ENCODE measurements at places on chromosomes 5 and 9.

GRCh38 chr9:97564291-97565175, 63.1 kb downstream of the TMOD1 start:
- peak overlapping the region; percentile 59 for H3K27ac ChIP-seq
- no peaks in the 10 kb centered on the region for H3K27me3 ChIP-seq
- H3K36me3 ChIP-seq, result peaks cover 9% of the 10 kb centered on the region
- DNase-seq, result no peak

DNA sequence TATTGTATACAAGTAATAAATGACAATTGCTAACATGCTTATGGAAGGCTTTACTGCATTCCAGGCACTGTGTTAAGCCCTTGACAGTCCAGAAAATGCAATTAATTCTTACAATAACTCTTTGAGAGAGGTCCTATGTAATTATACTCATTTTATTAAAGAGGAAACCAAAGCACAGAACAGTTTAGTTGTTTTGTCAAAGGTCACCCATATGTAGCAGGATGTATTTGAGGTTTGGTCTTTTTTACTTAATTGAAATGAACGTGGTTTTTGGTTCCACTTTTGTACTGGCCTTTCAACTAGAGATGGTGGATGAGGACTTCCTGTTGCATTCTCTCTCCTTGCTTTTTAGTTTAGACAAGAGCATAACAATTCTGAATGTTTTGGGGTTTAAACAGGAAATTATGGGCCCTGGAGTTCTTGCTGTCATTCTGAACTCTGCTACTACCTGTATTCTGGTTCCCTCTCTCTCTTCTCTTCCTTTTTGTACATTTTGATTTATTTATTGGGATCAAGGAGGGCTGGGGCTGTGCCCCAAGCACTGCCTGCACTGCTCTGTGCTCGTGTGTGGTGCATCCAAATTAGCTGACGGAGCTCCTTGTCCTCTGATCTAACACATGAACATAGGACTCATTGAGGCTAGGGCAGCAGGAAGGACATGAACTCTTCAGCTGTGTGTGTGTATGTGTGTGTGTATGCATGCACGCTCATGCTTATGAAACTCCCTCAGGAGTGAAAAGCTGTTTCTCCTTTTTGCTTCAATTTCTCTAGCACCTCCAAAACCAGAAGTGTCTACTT, 47.4 kb downstream of the SLC28A3 start:
- no peak for DNase-seq
- H3K27ac ChIP-seq, result no peak overlapping the region
- H3K27me3 ChIP-seq, result no peaks in the 10 kb centered on the region
- peaks cover 15% of the 10 kb centered on the region for H3K4me1 ChIP-seq
- H3K4me3 ChIP-seq, result no peak overlapping the region
- no peaks in the 10 kb centered on the region for H3K36me3 ChIP-seq

GRCh38 chr9:28853477-28853876, 1280.2 kb upstream of the C9orf72 start:
- no peaks in the 10 kb centered on the region for H3K27me3 ChIP-seq
- H3K27ac ChIP-seq, result no peak overlapping the region
- no peak overlapping the region for H3K4me3 ChIP-seq
- DNase-seq, result no peak
- H3K4me1 ChIP-seq, result no peaks in the 10 kb centered on the region
- no peaks in the 10 kb centered on the region for H3K36me3 ChIP-seq

GRCh38 chr5:75046366-75047142, 5.8 kb downstream of the GCNT4 start:
- H3K36me3 ChIP-seq, result no peaks in the 10 kb centered on the region
- DNase-seq, result no peak
- H3K4me3 ChIP-seq, result no peak overlapping the region
- no peak overlapping the region for H3K27ac ChIP-seq
- H3K27me3 ChIP-seq, result no peaks in the 10 kb centered on the region

- H3K36me3 ChIP-seq, result no peaks in the 10 kb centered on the region
- DNase-seq, result no peak
- H3K4me3 ChIP-seq, result no peak overlapping the region
- peak overlapping the region; percentile 98 for H3K27ac ChIP-seq
- no peaks in the 10 kb centered on the region for H3K27me3 ChIP-seq
Measured at GRCh38 chr5:43315263-43315662, 2.1 kb upstream of the HMGCS1 start.

DNA sequence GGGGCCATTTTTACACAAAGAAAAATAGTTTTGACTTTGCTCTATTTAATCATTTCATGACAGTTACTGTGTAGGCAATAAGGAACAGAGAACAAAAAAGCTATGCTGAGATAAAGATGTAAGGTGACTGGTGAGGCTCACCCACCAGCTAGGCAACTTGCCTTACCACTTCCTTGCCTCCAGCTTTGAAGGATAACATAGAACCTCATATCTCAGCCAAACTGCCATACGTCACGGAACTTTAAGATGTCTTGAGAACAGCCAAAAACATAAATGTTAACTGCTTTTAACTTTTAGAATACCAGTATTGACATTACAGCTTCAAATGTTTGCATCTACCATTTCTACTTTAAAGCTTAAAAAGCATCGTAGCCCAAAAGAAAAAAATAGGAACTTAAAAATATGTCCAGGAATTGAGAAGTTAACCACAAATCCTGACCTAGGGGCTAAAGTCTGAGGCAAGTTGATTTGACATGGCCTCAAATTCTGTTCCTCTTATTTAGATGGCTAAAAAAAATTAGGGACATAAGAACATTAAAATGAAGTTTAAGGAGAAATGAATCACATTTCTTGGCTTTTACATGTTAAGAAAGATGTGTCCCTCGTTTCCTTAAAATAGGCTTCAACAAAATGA, 7.7 kb upstream of the GCNT4 start:
- no peaks in the 10 kb centered on the region for H3K4me1 ChIP-seq
- H3K27ac ChIP-seq, result no peak overlapping the region
- no peak for DNase-seq
- H3K4me3 ChIP-seq, result no peak overlapping the region
- H3K27me3 ChIP-seq, result no peaks in the 10 kb centered on the region
- H3K36me3 ChIP-seq, result no peaks in the 10 kb centered on the region

- no peaks in the 10 kb centered on the region for H3K36me3 ChIP-seq
- DNase-seq, result no peak
- H3K4me1 ChIP-seq, result peaks cover 6% of the 10 kb centered on the region
Measured at GRCh38 chr9:114524247-114524681, 19.0 kb upstream of the WHRN start.

DNA sequence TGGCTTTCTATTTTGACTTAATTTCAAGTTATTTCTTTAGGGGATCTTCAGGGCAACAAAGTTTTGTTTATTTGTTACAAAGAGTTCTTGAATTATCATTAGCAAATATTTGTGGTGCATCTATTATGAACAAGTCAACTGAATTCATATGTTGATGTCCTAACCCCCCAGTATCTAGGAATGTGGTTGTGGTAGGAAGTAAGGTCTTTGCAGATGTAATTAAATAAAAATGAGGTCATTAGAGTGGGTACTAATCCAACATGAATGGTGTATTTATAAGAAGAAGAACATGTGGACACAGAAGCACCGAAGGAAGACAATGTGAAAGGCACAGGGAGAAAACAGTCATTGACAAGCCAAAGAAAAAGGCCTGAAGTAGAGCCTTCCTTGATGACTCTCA, 474.0 kb upstream of the DAB2 start:
- H3K27ac ChIP-seq, result no peak overlapping the region
- no peaks in the 10 kb centered on the region for H3K36me3 ChIP-seq
- no peaks in the 10 kb centered on the region for H3K27me3 ChIP-seq
- no peak overlapping the region for H3K4me3 ChIP-seq

GRCh38 chr5:119829341-119829740, 200.0 kb downstream of the FAM170A start:
- no peaks in the 10 kb centered on the region for H3K4me1 ChIP-seq
- DNase-seq, result no peak
- no peak overlapping the region for H3K27ac ChIP-seq
- H3K36me3 ChIP-seq, result no peaks in the 10 kb centered on the region
- H3K4me3 ChIP-seq, result no peak overlapping the region
- H3K27me3 ChIP-seq, result no peaks in the 10 kb centered on the region

DNA sequence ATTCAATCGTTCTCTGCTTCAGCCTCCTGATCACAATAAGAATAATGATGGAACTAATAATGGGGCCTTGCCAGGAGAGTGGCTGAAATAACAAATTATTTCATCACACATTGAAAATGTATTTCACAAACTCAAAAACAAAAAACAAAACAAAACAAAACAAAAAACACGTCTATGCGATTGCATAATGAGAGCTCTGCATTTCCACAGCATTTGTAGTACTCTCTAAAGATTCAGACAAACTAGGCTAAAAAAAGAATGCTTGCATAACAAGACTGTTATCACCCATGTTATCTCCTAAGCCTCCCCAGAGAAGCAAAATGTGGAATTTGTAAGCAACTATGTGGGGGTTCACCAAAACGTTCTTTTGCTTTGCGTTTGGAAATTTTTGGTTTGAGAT, 48.1 kb downstream of the PRELID2 start:
- H3K4me3 ChIP-seq, result no peak overlapping the region
- no peak overlapping the region for H3K27ac ChIP-seq
- H3K27me3 ChIP-seq, result no peaks in the 10 kb centered on the region
- no peaks in the 10 kb centered on the region for H3K36me3 ChIP-seq

DNA sequence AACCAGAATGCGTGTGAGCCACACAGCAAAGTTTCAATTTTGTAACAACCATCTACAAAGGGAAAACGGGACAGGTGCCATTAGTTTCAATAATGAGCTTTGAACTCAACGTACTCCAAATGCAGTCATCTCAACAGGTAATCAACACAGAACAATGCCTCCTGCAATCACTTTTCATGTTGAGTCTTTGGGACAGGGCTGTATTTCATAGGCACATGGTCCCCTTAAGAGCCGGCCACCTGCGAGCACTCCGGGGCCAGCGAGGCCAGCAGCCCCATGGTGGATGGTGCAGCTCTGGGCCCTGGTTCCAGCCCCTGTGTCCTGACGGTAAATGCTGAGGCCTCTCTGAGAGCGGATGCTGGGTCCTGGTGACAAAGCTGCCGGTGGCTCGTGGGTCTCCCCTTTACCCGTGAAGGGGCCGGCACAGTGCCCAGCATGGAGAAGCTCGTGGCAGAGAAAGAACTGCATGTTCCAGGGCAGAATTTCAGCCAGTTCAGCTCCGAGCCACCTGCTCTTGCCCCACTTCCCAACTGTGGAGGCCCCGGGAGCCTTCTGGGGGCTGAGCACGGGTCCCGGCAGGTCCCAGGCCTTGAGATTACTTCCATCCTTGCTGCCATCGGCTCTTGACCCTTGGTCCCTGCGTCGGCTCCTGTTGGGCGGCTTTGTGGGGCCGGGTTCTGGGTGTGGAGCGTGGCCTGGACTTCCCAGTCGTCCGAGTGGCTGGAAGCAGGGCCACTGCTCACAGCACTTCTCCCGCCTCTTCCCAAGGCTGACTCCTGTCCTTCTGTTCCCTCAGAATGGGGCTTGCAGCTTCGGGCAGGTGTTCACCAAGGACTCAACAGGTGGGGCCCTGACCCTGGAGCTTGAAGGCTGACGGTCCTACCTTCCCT, 26.1 kb upstream of the RNU6ATAC start:
- peaks cover 25% of the 10 kb centered on the region for H3K4me1 ChIP-seq
- peaks cover 45% of the 10 kb centered on the region for H3K27me3 ChIP-seq
- H3K4me3 ChIP-seq, result no peak overlapping the region
- H3K36me3 ChIP-seq, result no peaks in the 10 kb centered on the region

DNA sequence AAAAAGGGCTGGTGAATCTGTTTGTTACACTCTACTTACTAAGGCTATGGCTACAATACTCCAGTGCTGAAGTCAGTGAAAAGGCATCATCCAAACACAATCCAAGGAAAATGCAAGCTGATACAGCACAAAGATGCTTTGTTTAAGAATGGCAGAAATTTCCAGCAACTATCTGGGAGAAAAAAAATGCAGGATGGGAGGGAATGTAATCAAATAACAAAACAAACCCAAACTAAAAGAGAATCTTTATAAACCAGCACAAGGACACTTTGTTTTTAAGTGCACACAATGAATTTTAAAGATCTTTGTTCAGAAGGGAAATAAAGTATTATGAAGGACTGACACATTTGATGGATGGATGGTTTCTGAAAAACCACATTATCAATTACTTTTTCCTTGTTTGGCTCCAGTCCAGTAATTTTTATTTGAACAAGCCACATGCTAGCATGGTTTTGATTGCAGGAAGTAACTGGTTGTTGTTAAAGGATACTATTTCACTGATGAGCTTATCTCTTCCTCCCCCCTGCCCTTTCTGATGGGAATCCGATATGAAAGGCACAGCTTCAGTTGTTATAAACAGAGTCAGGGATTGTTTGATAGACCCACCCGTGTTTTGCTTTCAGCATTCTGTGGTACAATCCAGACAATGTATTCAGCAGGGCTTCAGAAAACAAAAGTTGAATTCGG, 12.1 kb upstream of the TLE4 start:
- H3K4me1 ChIP-seq, result no peaks in the 10 kb centered on the region
- DNase-seq, result no peak
- H3K27me3 ChIP-seq, result no peaks in the 10 kb centered on the region

DNA sequence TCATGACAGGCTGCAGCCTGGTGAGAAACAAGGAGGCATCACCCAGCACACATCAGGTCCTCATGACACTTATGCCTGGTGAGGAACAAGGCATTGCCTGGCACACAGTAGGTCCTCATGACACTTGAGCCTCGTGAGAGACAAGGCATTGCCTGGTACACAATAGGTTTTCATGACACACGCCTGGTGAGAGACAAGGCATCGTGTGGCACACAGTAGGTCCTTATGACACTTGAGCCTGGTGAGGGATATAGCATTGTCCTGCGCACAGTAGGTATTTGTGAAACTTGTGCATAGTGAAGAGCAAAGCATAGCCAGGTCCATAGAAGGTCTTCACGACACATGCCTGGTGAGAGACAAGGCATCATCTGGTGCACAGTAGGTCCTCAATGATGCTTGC, 23.5 kb downstream of the WHRN start:
- peaks cover 14% of the 10 kb centered on the region for H3K36me3 ChIP-seq
- H3K4me3 ChIP-seq, result no peak overlapping the region
- no peak overlapping the region for H3K27ac ChIP-seq
- H3K4me1 ChIP-seq, result peaks cover 10% of the 10 kb centered on the region
- no peak for DNase-seq

- no peaks in the 10 kb centered on the region for H3K36me3 ChIP-seq
- H3K27ac ChIP-seq, result peak overlapping the region; percentile 95
- H3K4me3 ChIP-seq, result peak overlapping the region; percentile 66
- peaks cover 60% of the 10 kb centered on the region for H3K4me1 ChIP-seq
- no peak for DNase-seq
Measured at GRCh38 chr9:121703014-121703734, 51.7 kb downstream of the DAB2IP start.

DNA sequence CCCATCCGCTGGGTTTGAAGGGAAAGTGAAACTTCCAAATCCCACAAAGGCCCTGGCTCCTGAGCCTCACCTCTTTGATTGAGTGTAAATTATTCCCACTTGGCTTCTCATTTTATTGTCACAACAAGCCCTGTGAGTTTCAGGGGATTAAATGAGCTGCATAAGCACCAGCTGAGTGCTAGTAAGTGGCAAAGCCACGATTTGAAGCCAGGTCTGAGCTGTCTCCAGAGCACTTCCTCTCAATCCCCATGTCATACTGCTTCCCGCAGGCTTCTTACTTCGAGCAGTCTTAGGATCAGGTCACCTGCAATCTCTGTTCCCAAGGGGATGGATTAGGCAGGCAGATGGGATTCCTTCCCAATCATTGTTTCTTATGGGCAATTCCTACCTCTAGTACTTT, 18.0 kb downstream of the RPS14 start:
- peaks cover 23% of the 10 kb centered on the region for H3K4me1 ChIP-seq
- no peak for DNase-seq
- no peaks in the 10 kb centered on the region for H3K27me3 ChIP-seq
- no peak overlapping the region for H3K4me3 ChIP-seq

- no peaks in the 10 kb centered on the region for H3K4me1 ChIP-seq
- no peaks in the 10 kb centered on the region for H3K27me3 ChIP-seq
- no peak overlapping the region for H3K4me3 ChIP-seq
- H3K27ac ChIP-seq, result no peak overlapping the region
- no peak for DNase-seq
Measured at GRCh38 chr5:23864786-23865185, 357.4 kb downstream of the PRDM9 start.

Measured in esophagus squamous epithelium (tissue), 5 donors.